ENCODE measurements at places on chromosomes 3 and 15.

GRCh38 chr3:49017971-49018706, at the start of gene DALRD3:
Gene DALRD3 (minus strand): TSS chr3:49018580. CDS start chr3:49018564, 16 bp downstream.
- DNase-seq, result peak; percentile 54
- H3K4me1 ChIP-seq, result peaks cover 48% of the 10 kb centered on the region
- H3K4me3 ChIP-seq, result peak within 1 kb of the TSS; percentile 96
- H3K27ac ChIP-seq, result peak within 1 kb of the TSS; percentile 76

- H3K36me3 ChIP-seq, result no peaks in the 10 kb centered on the region
- no peaks in the 10 kb centered on the region for H3K27me3 ChIP-seq
- H3K27ac ChIP-seq, result no peak overlapping the region
- no peaks in the 10 kb centered on the region for H3K4me1 ChIP-seq
Observed at GRCh38 chr3:189927975-189928895, 192.5 kb downstream of the P3H2 start.

- DNase-seq, result no peak
- no peaks in the 10 kb centered on the region for H3K27me3 ChIP-seq
- peaks cover 10% of the 10 kb centered on the region for H3K4me1 ChIP-seq
- no peak overlapping the region for H3K27ac ChIP-seq
- H3K36me3 ChIP-seq, result peaks cover 4% of the 10 kb centered on the region
Observed at GRCh38 chr3:29285471-29286071, 4.7 kb downstream of the RBMS3 start.

- H3K4me1 ChIP-seq, result no peaks in the 10 kb centered on the region
- no peak overlapping the region for H3K4me3 ChIP-seq
- H3K36me3 ChIP-seq, result no peaks in the 10 kb centered on the region
- no peak overlapping the region for H3K27ac ChIP-seq
- no peaks in the 10 kb centered on the region for H3K27me3 ChIP-seq
Observed at GRCh38 chr3:181382656-181383055, 329.1 kb upstream of the SOX2 start.

GRCh38 chr15:80580106-80580505, 115.0 kb upstream of the ABHD17C start:
- DNase-seq, result no peak
- no peak overlapping the region for H3K27ac ChIP-seq
- peaks cover 12% of the 10 kb centered on the region for H3K27me3 ChIP-seq
- H3K4me3 ChIP-seq, result no peak overlapping the region
- peaks cover 2% of the 10 kb centered on the region for H3K4me1 ChIP-seq
- H3K36me3 ChIP-seq, result no peaks in the 10 kb centered on the region

- H3K27me3 ChIP-seq, result no peaks in the 10 kb centered on the region
- H3K4me3 ChIP-seq, result no peak overlapping the region
Observed at GRCh38 chr3:184345317-184346144, 8.1 kb downstream of the FAM131A start.

GRCh38 chr3:157131861-157132260, 28.1 kb downstream of the CCNL1 start:
- peak overlapping the region; percentile 96 for H3K27ac ChIP-seq
- no peak for DNase-seq
- peaks cover 54% of the 10 kb centered on the region for H3K4me1 ChIP-seq
- peak overlapping the region; percentile 81 for H3K4me3 ChIP-seq
- H3K27me3 ChIP-seq, result no peaks in the 10 kb centered on the region
- peaks cover 17% of the 10 kb centered on the region for H3K36me3 ChIP-seq

DNA sequence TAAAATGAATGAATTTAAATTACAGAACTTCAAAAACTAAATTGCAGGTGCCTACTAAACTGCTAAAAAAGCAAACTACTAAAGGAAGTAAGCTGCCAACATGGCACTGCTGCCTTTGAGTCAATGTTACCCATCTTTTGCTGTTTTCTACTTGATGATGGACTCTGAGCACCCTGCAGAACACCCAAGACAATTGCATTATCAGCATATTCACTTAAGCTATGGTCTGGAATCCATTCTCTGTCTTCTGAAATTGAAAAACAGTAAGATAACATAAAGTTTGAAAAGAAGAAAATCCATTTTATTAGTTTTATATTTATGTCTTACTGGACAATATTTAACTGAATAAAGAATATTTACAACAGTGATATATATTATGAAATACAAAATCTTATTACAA, 91.4 kb downstream of the ZBBX start:
- no peak for DNase-seq
- H3K4me1 ChIP-seq, result no peaks in the 10 kb centered on the region
- no peak overlapping the region for H3K27ac ChIP-seq
- no peaks in the 10 kb centered on the region for H3K36me3 ChIP-seq

DNA sequence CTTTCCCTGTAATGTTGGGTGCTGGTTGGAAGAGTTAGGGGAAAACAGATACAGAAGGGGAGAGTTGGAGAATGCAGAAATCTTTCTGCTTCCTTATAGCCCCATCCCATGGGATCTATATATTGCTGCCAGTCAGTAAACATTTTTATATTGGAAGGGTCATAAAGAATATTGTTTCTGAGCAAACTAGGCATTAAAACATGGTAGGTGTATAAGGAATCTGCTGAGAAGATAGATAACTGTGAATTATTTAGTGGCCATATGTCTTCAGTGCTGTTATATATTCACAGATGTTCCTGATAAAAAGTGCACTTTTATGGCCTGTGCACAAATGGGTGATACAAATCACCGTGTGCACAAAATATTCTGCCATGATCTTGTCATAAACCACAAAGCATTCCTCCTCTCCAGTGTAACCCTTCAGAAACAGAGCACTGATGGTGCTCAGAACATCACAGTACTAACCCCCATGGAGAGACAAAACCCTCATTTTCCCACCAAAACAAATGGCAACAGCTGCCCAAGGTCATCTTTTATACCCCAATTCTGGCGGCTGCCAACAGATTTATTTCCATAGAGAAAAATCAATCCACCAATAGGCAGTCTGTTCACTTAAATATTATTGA, 269.3 kb downstream of the SLC9A9 start:
- DNase-seq, result no peak
- no peaks in the 10 kb centered on the region for H3K4me1 ChIP-seq
- no peak overlapping the region for H3K4me3 ChIP-seq

DNA sequence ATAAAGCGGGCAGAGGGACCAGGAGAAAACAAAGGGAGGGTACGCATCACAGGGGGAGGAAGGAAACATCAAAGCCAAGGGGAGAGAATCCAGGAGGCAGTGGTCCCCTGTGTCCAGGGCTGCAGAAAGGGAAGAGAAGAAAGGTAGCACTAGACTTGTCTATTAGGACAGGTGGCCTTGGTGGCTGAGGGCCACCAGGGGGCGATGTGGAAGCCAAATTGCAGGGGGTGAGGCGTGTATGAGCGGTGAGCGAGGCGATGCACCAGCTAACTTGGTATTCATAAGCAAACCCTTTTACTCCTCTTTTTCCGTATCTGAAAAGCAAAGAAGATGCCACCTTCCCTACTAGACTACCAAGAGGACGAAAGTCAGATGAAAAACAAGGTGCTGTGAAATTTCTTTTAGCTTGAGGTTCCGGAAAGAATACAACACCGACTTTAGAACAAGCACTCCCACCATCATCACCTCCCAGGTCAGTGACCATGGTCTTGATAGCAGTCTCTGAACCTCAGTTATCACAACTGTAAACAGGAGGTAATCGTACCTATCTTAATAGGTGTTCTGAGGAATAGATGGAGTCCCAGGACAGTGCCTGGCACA, 654.4 kb upstream of the ADAMTS9 start:
- no peaks in the 10 kb centered on the region for H3K4me1 ChIP-seq
- DNase-seq, result no peak
- H3K36me3 ChIP-seq, result no peaks in the 10 kb centered on the region

DNA sequence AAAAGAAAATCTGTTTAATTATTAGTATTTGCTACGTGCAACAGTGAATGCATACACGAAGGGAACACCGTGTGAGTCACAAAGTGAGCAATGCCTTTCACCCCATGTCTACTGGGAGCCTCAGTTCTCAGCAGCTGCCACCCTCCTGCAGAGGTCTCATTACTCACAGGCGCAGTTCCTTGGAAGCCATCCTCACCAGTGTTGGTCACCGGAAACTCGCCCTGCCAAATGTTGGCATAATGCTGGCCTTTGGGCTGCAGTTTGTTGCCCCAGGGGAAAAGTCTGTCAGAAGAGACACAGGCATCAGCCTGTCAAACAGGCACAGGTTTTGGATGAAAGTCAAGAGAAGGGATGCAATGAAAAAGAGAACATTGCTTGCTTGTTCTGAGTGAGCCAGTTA, 50.1 kb downstream of the SUMF1 start:
- no peaks in the 10 kb centered on the region for H3K27me3 ChIP-seq
- no peak for DNase-seq
- H3K36me3 ChIP-seq, result peaks cover 22% of the 10 kb centered on the region
- H3K27ac ChIP-seq, result peak overlapping the region; percentile 20

DNA sequence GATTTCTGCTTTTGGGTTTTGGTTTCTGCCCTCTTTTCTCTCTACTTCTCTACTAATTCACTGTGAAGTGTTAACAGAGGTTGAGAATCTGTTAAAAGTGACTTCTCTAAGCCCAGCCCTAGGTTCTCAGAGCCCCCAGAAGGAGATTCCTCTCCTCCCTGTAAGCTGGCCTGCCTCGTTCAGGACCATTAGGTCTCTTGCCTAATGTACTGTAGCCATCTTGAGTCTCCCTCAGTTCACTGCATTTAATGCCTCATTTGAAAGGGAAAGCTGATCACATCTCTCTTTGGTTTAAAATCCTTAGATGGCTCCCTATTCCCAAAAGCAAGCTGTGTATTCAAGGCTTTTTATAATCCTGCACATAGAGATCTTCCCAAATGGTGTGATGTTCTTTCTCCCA, 16.3 kb downstream of the RTP1 start:
- no peak overlapping the region for H3K27ac ChIP-seq
- no peaks in the 10 kb centered on the region for H3K36me3 ChIP-seq
- H3K4me1 ChIP-seq, result no peaks in the 10 kb centered on the region

DNA sequence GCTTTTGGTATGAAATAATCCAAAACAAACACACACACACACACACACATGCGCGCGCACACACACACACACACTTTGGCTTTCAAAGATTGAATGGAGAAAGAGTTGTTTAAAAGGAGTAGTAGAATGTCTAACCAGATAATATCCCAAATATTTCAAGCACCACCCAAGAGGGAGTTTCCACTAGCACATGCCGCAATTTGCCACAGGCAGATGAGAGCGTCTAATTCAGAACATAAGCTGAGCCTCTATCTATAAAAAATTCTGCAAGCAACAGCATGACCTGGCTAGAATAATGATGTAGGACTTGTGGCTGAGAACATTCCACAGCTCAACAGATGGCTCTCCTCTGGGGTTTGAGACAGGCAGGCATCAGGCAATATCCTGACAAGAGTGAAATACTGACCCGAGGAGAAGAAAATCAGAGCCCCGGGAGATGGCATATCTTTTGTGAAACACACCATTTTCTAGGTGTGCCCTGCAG, 302.5 kb upstream of the GADL1 start:
- no peak for DNase-seq
- H3K27ac ChIP-seq, result no peak overlapping the region
- H3K27me3 ChIP-seq, result no peaks in the 10 kb centered on the region
- no peaks in the 10 kb centered on the region for H3K36me3 ChIP-seq
- H3K4me3 ChIP-seq, result no peak overlapping the region

- no peak overlapping the region for H3K4me3 ChIP-seq
- no peaks in the 10 kb centered on the region for H3K27me3 ChIP-seq
- DNase-seq, result no peak
- H3K4me1 ChIP-seq, result peaks cover 62% of the 10 kb centered on the region
- H3K27ac ChIP-seq, result no peak overlapping the region
Observed at GRCh38 chr15:91967935-91968606, 114.6 kb downstream of the SLCO3A1 start.

DNA sequence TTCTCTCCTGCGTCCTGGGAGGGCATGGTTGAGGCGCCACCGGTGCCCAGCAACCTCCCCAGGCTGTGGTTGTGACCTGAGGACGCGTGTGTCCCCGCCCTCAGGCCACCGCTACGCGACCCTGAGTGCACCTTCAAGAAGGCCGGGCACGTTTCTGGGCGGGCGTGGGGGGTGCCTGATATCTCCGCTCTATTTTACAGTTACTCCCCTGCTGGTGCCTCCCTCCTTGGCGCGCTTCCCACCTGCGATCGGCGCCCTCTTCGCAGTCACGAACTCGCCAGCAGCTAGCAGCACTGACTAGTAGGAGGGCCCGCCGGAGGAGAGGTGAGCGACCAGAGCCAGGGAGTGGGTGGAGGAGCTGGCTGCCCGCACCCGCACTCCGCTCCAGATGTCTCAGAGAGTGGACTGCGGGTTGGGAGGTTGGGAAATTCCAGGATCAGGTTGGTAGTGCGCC, 43.2 kb upstream of the POLG start:
- peak overlapping the region; percentile 75 for H3K4me3 ChIP-seq
- no peaks in the 10 kb centered on the region for H3K36me3 ChIP-seq
- no peak for DNase-seq

- no peaks in the 10 kb centered on the region for H3K27me3 ChIP-seq
- H3K27ac ChIP-seq, result no peak overlapping the region
- H3K4me1 ChIP-seq, result no peaks in the 10 kb centered on the region
- H3K36me3 ChIP-seq, result no peaks in the 10 kb centered on the region
Observed at GRCh38 chr3:102896851-102897621, 462.2 kb downstream of the ZPLD1 start.

GRCh38 chr3:44510000-44510368, 32.5 kb upstream of the ZNF445 start:
- peaks cover 18% of the 10 kb centered on the region for H3K36me3 ChIP-seq
- peak; percentile 3 for DNase-seq
- peak overlapping the region; percentile 98 for H3K27ac ChIP-seq
- peak overlapping the region; percentile 93 for H3K4me3 ChIP-seq
- no peaks in the 10 kb centered on the region for H3K27me3 ChIP-seq

DNA sequence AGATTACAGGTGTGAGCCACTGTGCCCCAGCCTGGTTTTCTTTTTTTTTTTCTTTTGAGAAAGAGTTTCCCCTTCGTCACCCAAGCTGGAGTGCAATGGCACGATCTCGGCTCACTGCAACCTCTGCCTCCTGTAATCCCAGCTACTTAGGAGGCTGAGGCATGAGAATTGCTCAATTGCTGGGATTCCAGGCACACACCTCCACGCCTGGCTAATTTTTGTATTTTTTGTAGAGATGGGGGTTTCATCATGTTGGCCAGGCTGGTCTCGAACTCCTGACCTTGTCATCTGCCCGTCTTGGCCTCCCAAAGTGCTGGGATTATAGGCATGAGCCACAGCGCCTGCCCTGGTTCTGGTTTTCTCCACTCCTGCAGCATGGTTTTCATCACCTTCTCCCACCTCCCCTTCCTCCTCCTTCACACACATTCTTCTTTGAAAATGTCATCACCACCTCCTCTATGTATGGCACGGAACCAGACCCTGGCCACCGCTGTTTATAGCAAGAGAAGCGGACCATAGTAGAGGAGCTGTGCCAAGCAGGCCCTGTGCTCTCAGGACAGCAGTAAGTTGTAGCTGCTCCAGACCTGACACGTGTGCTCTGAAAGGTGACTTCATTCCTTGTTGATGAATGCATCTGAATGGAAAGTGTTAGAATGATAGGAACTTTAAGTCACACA, 14.6 kb upstream of the AHSG start:
- H3K27me3 ChIP-seq, result peaks cover 12% of the 10 kb centered on the region
- H3K4me3 ChIP-seq, result no peak overlapping the region
- H3K4me1 ChIP-seq, result no peaks in the 10 kb centered on the region
- DNase-seq, result no peak
- no peaks in the 10 kb centered on the region for H3K36me3 ChIP-seq

All from effector memory CD8-positive, alpha-beta T cell (primary cell).